Stimulated activated naive CD8-positive, alpha-beta T cell treated with anti-CD3 and anti-CD28 coated beads, Interleukin-15, amount 100 ng/mL, for 72 hours (primary cell): ENCODE measurements at places on chromosomes 7 and 10.

DNA sequence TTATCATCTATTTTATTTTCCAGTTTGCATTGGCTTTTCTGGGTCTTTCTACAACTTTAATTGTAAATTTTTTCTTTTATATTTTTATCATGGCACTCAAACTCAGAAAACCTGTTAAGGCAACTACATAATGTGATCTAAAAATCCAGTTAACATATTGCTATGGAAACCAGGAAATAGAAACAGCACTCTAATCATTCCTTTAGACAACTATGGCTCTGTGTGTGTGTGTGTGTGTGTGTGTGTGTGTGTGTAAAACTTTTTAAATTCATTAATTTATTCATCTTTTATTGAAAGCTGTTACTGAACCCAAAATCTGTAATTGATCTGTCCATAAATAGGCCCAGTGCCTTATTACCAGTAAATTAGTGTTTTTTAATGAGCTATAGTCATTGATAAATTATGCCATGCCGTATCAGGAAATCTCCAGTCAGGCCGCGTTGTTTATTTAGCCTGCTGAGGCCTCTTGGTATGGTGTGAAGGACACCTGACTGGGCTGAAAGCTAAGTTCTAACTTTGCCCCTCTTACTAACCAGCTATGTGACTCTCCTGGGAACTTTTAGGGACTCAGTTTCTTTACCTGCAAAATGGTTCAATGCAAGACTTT is 1.5 kb upstream of the MET start:
- DNase-seq: no peak

DNA sequence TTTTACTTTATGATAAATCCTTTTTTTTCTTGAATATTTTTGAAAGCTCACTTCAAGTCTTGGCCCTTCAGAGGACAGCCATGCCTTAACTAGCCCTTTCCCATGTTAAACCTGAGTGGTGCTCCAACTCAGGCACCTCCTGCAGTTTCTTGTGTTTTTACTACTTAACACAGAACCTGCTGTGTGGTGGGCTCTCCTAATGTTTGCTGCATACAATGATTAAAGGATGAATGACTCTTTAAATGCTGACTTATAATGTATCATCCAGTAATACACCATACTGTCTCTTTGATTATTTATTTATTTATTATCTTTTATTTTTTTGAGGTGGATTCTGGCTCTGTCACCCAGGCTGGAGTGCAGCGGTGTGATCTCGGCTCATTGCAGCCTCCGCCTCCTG is 179.4 kb downstream of the SEMA3E start:
- DNase-seq: no peak

DNA sequence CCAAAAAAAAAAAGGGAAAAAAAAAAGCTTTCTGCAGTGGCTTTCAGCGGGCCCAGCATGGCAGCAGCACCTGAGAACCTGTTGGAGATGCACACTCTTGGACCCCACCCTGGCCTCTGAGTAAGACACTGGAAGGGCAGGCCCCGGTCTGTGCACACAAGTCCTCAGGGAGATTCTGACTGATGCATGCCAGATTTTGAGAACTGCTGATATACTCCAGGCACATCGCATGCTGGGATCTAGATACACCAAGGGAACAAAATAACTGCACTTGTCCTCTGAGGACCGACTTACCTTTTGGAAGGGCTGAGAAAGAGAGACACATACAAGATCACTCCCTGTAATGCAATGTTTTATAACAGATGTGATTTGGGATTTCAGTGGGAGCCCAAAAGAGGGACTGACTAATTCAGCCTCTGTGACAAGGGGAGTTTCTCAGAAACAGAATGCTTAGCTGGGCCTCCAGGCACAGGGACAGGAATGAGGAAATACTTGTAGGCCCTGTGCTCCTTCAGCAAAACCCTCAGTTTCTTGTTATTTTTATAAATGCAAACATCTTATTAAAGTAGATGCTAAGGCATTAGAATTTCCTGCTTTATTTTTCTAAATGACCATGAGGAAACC is 8.2 kb downstream of the EGFR start:
- DNase-seq: no peak

GRCh38 chr7:124934841-124935240 is 5.2 kb upstream of the POT1 start:
- DNase-seq: no peak

GRCh38 chr7:73429215-73429614 is 4.4 kb upstream of the FZD9 start:
- DNase-seq: no peak

DNA sequence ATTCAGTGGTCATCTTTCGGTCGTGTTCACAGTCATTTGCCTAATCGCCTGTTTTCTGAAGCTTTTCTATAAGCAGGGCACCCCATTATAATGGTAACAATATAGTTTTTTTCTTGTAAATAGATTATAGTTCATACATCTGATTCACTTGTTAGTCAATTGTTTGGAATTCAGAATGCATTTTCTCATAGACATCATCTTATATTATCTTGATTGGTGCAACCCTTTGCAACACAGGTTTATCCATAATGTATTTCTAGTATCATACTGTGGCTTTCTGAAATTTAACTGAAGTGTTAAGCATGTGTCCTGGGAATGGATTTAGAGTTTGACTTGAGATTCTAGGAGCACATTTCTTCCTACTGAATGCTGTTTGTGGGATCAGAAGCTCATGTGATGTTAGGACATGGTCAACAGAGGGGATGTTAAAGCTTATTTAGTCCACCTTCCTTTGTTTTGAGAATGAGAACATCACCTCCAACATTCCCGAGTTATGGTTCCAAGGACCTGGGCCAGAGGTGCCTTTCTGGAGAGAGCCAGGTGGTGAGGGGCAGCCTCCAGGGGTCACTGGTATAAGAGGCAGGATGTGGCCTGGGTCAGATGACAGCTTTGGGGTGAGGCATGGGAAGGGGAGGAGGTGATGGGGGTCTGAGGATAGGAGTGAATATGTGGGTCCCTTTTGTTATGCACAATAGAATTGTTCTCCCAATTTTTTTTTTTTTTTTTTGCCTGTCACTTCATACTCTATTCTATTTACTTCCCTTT is 415.6 kb downstream of the EXOC4 start:
- no peak for DNase-seq

DNA sequence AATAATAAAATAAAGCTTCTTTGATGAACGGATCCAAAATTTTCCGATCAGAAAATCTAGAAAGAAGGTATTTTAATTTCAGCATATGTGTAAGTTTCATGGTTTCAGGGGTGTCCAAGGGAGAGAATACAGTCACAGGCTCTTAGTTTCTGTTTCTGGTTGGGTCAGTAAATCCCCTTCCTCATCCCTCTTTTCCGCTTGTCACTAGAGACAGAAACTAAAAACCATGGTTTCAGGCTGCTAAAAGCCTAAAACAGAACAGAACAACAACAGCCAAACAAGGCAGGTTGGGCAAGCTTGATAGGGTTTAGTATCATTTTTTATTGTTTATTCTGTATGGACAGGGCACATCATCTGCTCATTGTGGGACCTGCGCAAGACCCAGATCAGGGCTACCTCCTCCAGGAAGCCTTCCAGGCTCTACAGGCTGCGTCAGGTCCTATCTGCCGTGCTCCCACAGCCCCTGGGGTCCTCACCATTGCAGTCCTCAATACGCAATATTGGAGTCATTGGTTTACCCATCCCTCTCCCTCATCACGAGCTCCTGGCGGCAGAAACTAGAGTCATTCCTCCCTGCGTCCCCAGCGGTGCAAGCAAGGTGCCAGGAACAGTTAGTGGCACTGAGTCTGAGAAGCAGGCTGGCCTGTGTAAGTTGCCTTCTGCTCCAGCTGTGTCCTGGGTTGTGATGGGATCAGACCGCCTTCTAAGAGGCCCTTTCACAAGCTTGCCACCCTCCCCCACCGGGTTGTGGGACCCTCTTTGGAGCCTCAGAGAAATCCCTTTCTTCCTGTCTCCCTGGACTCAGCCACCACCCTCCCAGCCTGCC is 70.2 kb upstream of the CUX1 start:
- no peak for DNase-seq

- DNase-seq: no peak
Measured at GRCh38 chr10:102208311-102209035, 17.6 kb upstream of the ELOVL3 start.

DNA sequence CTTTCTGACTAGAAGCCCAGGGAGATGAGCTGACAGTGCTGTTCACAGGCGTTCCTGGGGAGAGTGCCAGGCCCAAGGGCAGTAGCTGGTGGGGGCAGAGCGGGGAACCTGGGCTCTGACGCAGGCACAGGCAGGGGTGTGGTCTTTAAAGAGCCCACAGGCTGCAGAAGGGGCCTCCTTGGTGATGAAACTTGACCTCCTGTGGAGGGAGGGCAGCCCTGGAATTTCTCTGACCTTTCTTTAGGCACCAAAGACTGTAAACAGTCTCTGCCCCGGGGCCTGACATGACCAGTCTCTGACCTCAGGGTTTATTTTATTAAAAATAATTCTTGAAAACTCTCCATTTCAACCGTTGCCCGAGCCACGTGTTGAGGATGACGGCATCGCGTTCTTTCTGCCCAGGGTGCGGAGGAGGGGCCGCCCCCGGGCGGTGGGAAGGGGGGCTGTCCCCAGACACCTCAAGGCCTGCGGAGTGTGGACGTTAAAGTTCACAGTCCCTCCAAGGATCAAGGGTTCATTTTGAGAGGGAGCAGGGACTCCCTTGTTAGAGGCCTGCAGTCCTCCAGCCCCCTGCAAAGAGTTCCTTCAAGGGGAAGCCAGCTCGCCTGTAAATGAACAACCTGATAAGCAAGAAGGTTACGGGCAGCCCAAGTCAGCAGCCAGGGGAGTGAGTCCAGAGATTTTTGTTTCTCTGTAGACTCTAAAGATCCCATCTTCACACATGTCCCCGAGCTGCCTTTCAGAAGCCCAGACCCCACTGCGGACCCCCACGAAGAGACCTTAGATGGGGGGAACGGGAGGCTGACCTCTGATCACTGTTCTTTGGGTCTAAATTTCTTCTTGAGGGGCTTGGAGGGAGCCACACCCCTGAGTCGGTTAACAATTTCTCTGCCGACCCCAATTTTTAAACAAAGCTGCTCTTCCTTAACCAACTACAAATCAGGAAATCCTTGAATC is 128.9 kb downstream of the VIPR2 start:
- no peak for DNase-seq

GRCh38 chr10:68700197-68700596 is 20.8 kb upstream of the CCAR1 start:
- no peak for DNase-seq

DNA sequence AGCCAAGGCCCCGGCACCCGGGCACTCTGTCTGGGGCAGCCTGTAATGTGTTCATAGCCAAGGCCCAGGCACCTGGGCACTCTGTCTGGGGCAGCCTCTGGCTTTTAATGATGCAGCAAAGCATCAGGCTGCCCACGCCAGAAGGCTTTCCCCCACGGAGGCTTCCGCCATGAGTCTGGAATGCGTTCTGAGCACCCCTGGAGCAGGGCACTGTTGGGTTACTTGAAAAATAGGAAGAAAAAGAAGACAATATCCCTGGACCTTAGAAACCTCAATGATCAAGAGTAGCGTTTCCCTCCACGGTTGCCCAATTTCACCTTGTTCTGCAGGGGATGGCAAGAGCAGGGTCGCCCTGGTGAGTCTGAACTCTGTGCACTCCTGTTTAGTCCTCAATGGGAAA is 565.0 kb downstream of the PTPRN2 start:
- no peak for DNase-seq

DNA sequence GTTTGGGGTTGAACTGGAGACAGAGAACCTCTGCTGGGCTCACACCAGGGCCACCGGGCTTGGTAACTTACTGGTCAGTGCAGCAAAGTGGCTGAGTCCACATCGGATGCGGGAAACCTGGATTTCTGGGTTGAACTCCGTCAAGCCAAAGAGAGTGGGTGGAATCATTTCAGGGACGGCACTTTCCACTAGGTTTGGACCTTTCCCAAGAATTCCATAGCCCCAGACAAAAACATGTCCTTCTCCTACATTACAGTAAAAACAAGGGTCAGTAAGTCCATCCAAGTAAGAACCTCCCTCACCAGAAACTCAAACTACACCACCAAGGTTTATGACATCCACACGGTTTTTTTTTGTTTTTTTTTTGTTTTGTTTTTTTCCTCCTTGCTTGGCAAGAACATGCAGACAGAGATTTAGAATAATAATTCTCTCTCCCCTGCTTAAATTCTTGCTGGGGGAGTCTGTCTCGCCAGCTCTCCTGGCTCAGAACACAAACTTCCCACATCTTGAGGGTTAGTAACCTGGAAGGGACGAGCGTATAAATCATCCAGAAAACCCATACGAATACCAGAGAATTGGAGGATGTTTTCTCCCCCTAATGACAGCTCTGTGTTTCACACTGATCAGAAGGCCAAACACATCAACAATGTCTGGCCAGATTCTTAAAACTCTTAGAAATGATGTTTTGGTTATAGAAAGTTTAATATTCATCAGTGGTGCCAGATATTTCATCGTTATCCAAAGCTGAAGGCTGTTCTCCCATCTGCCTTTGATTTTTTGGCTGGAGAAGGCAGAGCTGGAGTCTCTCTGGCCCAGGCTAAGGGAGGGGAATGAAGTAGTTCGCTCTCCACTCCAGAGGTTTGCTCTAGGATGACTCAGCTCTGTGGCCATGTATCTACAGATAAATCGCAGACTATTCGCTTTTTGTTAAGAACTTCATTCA is 17.5 kb downstream of the RCC1L start:
- no peak for DNase-seq

DNA sequence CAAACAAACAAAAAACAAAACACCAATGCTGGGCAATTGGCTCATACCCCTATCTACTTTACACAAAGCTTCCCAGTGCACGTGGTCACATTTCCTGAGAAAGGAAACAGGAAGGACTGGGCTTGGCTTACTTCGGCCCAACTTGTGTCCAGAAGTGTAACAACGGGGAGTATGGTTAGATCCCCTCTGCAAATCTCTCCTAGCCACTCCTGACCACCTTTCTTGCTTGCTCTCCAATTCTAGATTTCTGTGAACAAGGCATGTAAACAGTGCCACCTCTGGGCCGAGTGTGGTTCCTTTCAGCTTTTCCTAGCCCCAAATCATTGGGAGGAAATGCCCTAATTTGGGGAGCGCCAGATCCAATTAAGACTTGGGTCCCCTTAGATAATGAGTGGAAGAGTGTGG is 21.0 kb upstream of the FRAT2 start:
- no peak for DNase-seq

DNA sequence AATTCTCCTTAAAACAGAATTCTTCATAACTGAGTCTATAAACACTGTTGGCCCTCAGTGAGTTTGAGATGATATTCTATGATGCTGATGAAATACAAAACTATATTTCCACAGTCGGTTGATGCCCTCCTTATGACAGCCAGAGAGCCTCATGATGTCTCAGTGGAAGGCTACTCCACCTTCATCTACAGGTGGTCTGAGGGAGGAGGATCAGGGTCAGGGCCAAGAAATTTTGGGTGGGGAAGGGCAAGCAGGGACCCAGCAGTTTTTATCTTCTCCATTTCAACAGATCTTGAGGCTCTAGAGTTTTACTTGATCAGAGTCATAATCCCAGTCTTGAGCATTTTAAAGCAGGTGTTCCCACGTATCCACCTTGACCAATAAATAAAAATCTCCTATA is 90.8 kb downstream of the CCDC71L start:
- DNase-seq: no peak

- no peak for DNase-seq
Measured at GRCh38 chr7:17743316-17743715, 197.0 kb downstream of the SNX13 start.
